Fibroblast of the aortic adventitia (primary cell): ENCODE measurements at places on chromosomes 11 and 22. TPM values are rescaled to one million over a fixed set of nuclear protein-coding genes. Genes with fewer than 3 reads are reported as not detected.

GRCh38 chr11:30106222-30107181, 89.7 kb upstream of the KCNA4 start:
- DNase-seq, result no peak

The RIN1 gene
- 10.1 and 45.3 TPM in 2 replicates for total RNA-seq

DNA sequence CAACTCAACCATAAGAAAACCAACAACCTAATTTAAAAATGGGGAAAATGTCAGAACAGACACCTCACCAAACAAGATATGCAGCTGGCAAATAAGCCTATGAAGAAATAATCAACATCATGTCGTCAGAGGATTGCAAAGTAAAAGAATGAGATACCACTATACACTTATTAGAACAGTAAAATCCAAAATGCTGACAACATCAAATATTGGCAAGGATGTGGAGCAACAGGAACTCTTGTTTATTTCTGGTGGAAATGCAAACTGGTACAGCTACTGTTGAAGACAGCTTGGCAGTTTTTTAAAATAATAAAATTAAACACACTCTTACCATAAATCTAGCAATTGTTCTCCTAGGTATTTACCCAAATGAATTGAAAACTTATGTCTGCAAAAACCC, 140.7 kb upstream of the B3GAT1 start:
- DNase-seq, result no peak

The RFPL3 gene
- not detected in 2 replicates for total RNA-seq

- DNase-seq, result no peak
Measured at GRCh38 chr11:121429556-121429955, 22.6 kb upstream of the SORL1 start.

DNA sequence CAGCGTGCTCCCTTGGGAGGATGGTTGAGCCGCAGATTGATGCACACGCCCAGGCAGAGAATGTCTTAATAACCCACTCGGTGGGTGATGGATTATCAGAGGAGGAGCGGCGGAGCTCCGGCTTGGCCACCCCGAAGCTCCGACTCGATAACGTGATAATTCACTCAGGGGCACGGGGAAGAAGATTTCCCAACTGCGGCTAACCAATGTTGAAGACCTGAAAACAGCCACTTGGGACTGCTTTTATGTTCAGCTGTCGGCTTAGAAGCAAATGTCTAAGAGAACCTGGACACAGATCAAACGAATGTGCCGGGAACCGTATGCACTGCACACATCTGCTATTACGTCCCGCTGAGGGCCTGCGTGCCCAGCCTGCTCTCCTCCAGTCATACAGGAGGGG, 206.8 kb upstream of the CADM1 start:
- DNase-seq, result no peak

The SPDYC gene
- not detected in 2 replicates for total RNA-seq

GRCh38 chr11:103926990-103927389, 109.5 kb upstream of the DDI1 start:
- DNase-seq, result no peak

- DNase-seq, result no peak
Measured at GRCh38 chr11:48093795-48094642, 113.7 kb downstream of the PTPRJ start.

DNA sequence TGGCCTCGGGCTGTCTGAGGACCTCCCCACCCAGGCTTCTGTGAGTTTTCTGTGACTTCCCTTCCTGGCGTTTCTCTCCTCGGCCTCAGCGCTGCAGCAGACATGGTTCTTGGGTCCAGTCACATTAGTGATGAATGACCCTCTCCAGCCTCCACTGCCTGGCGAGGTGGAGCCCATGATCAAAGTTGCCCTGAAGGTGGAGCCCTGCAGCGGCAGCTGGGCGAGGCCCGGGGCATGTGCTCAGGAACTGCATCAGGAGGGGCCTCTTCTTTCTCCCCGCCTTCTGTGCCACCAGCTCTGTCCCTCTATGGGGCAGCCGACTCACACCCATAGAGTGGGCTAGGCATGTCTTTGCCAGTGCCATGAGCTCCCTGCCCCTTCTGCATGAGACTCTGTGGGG, 1079.7 kb downstream of the TBC1D22A start:
- DNase-seq, result no peak
